ENCODE measurements at places on chromosomes 13 and 19.
A peak's percentile ranks its signal among the peaks of the same experiment; 100 is the strongest.

- DNase-seq = no peak
Observed at GRCh38 chr19:45464852-45465441, 2.8 kb upstream of the FOSB start.

- no peak for DNase-seq
Observed at GRCh38 chr13:77544758-77545338, 9.3 kb downstream of the SCEL start.

DNA sequence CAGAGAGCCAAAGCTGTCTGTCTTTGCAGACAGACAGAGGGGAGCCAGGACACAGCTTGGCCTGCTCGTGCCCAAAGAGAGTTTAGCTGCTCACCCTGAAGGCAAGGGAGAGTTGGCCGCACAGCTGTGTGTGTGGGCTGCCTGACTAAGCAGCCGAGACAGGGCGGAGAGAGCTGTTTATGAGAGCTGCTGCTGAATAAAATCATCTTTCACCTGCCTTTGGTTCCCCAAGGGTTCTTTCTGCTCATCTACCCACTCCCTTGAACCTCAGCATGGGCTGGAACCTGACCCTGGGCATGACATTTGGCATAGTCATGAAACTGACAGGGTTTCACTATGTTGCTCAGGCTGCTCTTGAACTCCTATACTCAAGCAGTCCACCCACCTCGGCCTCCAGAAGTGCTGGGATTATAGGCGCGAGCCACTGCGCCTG lies 98.2 kb downstream of the RBM26 start:
- DNase-seq = no peak

- DNase-seq = no peak
Observed at GRCh38 chr13:60887711-60888110, 490.7 kb downstream of the TDRD3 start.

GRCh38 chr13:77515785-77516184 lies 19.7 kb upstream of the SCEL start:
- DNase-seq = no peak

- DNase-seq = peak; percentile 66
Observed at GRCh38 chr19:46515879-46516350, 20.2 kb upstream of the PNMA8B start.

DNA sequence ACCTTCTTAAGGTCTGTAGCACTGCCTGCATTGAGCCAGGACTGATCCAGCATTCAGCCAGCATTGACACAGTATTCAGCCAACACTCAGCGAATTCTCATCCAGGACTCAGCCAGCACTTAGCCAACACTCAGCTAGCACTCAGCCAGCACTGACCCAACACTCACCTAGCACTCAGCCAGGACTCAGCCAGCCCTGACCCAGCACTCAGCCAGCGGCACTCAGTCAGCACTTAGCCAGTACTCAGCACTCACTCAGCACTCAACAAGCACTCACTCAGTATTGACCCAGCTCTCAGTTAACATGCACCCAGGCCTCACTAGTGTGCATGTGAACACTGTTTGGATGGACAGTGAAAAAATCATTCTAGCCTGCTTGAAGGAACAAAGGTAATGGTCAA lies 55.0 kb downstream of the TSHZ3 start:
- DNase-seq = no peak

GRCh38 chr13:70107498-70108281 lies at the start of gene ATXN8OS:
TSS of gene ATXN8OS (plus strand) at chr13:70107826.
- DNase-seq = no peak

GRCh38 chr19:57083711-57084110 lies 36.1 kb upstream of the USP29 start:
- DNase-seq = no peak

DNA sequence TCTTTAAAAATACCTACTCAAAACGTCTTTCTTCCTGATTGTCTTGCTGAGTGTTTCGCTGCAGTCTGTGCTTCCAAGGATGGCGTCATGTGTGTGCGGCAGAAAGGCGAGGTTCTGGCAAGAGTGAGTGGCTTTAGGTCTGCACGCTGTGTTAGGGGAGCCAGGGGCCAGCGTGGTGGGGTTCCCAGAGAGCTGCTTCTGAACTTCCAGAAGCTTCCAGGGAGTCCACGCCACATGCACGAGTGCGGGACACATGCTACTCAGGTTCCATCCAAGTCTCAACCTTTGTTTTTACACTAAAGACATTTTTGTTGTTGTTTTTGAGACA lies 67.9 kb downstream of the ATP11A start:
- no peak for DNase-seq

- no peak for DNase-seq
Observed at GRCh38 chr19:16467581-16467980, 4.2 kb downstream of the EPS15L1 start.

DNA sequence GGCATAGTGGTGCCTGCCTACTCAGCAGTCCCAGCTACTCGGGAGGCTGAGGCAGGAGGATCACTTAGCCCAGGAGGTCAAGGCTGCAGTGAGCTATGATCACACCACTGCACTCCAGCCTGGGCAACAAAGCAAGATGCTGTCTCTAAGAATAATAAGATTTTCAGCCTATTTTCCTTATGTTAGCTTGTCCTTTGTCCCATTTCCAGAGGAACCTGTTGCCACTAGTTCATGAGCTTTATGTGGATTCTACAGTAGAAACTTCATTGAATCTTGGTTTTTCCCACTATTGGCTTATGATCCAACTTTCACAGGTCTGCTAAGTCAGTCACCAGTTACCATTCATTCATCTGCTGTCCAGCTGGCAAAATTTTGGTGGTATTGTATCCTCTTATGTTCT lies 18.2 kb downstream of the FFAR2 start:
- no peak for DNase-seq

DNA sequence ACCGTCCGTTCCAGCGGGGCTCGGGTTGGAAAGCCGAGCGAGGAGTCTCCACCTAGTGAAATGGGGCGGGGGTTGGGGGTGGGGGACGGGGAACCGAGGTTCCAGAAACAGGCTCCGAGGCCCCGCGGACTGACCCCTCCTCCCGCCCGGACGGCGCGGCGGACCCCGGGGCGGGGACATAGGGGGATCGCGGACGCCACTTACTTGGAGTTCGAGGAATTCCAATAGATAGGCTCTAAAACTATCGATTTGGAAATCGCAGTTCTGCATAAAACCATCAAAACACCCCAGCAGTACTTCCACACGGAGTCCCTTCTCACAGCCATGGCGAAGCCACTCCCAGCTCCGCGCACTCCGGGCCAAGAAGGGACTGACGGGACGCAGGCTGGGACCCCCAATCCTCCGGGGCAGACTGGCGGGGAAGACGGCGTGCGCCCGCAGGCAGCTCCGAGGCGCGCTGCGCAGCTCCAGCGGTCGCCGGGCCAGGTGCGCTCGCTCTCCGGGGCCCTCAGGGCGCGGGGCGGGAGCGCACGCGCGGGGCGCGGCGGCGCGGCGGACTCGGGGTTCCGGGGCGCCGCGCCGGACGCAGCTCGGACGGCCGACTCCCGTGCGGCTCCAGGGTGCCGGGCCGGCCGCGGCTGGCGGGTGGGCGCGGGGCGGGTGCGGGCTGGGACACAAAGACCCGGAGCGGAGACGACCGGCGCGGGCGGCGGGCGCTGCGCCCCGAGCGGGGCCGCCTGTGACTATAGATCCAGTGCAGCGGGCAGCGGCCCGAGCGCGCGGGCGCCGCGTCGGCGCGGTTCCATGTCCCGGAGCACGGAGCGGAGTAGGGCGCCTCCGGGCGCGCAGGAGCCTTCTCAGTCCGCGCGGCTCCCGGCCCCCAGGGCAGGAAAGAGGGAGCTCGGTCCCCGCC lies 567 bp downstream of the EFNB2 start:
- DNase-seq = no peak

GRCh38 chr13:46355088-46355468 lies 32.0 kb downstream of the RUBCNL start:
- no peak for DNase-seq

DNA sequence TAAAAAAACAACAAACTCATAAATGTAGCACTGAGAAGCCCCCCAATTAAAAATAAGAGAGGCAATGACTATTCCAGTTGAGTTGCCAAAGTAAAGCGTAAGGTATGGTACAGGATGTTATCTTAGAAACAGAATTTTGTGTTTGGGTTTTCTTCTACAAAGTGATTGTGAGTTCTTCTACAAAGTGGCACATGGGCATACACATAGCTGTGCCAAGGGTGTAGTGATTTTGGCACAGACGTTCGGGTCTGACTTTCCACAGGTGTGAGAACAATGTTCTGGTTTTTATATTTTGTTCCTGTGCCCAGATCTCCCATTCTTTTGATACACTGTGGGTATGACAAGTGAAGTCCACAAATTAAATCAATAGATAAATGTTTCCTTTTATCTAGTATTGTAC lies 190.1 kb upstream of the CSNK1A1L start:
- DNase-seq = no peak

DNA sequence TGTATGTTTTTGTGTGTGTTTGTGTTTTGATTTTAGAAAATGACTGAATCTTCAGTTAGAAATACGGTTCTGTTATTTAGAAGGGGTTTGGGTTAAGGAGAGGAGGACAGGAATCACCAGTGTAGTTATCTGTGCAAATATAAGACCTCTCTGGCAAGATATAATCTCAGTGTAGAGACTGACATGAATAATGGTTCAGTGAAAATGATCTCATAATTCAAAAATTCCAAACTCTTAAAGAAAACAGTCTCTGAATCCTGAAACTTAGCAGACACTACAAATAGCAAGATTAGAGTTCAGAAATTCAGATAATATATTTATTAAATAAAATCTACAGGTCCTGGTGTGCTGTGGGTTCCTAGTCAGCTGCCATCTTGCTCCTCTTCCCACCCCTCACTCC lies 73.5 kb downstream of the PDS5B start:
- DNase-seq = peak; percentile 20

GRCh38 chr19:4660181-4660791 lies 9.9 kb downstream of the MYDGF start:
- no peak for DNase-seq

- DNase-seq = peak; percentile 4
Observed at GRCh38 chr13:105920370-105920769, 615.1 kb downstream of the EFNB2 start.

- no peak for DNase-seq
Observed at GRCh38 chr13:39915418-39915817, 260.0 kb downstream of the COG6 start.

DNA sequence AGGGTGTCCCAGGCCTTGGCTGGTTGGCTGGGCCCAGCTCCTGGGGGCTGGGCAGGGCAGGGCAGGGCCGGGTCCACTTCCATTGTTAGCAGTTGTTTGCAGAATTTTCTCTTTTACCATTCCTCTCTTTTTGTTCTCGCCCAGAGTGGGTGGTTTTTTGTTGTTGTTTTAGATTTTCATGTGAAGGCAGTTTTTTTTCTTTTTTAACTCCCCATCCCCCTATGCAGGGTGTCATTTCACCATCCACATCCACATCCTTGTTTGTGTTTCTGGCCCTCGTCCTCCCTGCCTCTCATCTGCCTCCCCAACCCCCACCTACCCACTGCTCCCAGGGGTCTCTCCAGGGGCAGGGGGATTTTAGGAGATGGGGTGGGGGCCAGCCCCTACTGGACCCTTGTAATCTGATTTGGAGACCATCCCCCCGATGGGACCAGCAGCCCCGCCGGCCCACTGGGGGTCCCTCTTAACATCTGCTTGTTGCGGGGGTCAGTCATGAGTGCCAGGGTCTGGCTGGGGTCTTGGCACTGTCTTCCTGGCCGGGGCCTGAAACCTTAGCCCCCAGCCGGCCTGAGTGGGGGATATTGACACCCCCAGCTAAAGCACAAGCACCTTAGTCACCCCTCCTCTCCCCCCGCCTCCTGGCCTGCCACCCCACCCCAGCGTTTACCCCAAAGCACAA lies 10.4 kb downstream of the STX10 start:
- no peak for DNase-seq

DNA sequence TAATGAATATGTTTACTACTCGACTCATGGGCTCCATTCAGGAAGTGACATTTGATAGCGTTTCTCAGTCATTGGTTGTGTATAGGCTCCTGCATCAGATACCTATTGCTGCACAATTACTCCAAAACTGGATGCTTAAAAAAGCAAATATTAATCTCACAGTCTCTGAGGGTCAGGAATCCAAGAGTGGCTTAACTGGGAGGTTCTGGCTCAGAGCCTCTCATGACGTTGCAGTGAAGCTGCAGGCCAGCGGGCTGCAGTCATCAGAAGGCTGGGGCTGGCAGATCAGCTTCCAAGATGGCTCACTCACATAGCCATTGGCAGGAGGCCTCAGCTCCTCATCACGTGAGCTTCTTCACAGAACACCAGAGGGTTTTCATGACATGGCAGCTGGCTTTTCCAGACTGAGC lies 525.1 kb upstream of the NBEA start:
- no peak for DNase-seq

DNA sequence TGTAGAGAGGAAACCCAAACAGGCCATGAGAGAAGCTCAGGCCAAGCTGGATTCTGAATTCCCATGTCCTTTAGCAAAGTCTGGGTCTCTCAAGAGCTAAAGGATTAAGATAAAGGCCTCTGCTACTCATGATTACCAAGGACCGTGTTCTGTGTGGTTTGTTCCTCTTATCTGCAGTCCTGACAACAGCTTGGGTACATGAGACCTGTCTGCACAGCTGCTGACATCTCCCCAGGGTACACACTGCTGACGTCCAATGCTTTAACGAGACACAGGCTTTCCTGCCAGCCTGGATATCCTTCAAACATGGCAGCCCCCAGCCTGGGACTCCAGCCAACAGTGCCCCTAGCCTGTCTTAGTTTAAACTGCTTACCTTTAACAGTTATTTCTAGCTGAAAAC lies 211.0 kb downstream of the SLC7A1 start:
- no peak for DNase-seq

- DNase-seq = no peak
Observed at GRCh38 chr19:35908973-35909683, 1.0 kb upstream of the TYROBP start.

- no peak for DNase-seq
Observed at GRCh38 chr19:32843716-32844245, 25.8 kb downstream of the SLC7A9 start.

GRCh38 chr13:30440910-30441703 lies 18.8 kb downstream of the UBE2L5 start:
- no peak for DNase-seq

- no peak for DNase-seq
Observed at GRCh38 chr19:47475465-47475864, 3.8 kb upstream of the SLC8A2 start.

GRCh38 chr19:11566164-11566563 lies 7.1 kb upstream of the ELOF1 start:
- no peak for DNase-seq

DNA sequence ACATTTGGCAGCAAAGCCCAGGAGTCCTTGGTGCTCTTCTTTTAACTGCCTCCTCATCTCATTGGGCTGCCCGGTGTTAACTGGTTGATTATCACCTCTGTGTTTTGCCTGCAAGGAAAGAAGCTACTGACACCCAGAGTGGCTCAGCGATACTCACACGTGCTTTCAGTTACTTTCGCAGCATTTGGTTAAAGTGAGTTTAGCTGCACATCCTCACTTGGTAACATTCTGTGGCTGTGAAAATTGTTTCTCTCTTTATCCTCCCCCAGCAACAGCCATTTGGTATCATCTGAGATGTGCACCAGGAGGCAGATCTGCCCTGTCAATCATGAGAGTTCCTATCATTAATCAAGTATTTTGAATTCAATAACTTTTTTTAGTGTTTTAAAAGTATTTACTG lies 44.6 kb upstream of the GPR183 start:
- DNase-seq = no peak

- DNase-seq = peak; percentile 61
Observed at GRCh38 chr19:48812094-48812929, 1.5 kb upstream of the BCAT2 start.

Measured in HTR-8/SVneo (cell line).